ENCODE measurements at places on chromosomes 7 and 10.
A peak's percentile ranks its signal among the peaks of the same experiment; 100 is the strongest.

- DNase-seq = no peak
- H3K4me1 ChIP-seq = no peaks in the 10 kb centered on the region
- no peak overlapping the region for H3K27ac ChIP-seq
- no peaks in the 10 kb centered on the region for H3K36me3 ChIP-seq
- H3K27me3 ChIP-seq = no peaks in the 10 kb centered on the region
These were observed 72.9 kb upstream of the NEBL start for GRCh38 chr10:20970044-20970443.

DNA sequence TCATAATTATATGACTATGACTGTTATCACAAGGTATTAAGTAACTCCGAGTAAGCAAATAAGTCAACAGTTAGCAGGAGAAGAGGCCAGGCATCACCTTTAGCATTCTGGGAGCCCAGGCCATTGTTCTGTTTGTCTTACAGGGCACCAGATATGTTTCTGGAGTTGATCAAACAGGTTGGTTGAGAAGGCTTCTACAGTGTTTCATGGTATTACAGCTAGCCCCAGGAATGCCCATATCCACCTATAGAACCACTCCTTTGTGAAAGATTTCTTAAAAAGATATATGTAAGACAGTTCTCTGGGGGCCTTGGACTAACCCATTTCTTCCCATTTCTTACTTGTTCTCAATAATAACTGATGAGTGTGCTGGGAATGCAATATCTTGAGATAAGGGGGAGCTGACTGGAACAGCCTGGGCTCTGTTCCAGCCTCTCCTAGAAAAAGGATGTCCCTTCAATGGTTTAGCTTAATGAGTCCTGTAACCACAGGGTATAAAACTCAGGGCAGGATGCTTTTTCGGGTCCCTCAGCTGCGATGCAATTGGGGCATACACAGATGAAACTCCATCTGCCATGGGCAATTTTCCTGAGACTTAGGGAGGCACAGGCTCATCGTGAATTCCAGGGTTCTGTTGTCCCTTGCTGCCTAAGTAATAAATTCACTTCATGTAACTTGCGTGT is 286.4 kb downstream of the BAMBI start:
- no peaks in the 10 kb centered on the region for H3K36me3 ChIP-seq
- no peaks in the 10 kb centered on the region for H3K4me1 ChIP-seq
- no peaks in the 10 kb centered on the region for H3K27me3 ChIP-seq
- H3K27ac ChIP-seq = no peak overlapping the region

DNA sequence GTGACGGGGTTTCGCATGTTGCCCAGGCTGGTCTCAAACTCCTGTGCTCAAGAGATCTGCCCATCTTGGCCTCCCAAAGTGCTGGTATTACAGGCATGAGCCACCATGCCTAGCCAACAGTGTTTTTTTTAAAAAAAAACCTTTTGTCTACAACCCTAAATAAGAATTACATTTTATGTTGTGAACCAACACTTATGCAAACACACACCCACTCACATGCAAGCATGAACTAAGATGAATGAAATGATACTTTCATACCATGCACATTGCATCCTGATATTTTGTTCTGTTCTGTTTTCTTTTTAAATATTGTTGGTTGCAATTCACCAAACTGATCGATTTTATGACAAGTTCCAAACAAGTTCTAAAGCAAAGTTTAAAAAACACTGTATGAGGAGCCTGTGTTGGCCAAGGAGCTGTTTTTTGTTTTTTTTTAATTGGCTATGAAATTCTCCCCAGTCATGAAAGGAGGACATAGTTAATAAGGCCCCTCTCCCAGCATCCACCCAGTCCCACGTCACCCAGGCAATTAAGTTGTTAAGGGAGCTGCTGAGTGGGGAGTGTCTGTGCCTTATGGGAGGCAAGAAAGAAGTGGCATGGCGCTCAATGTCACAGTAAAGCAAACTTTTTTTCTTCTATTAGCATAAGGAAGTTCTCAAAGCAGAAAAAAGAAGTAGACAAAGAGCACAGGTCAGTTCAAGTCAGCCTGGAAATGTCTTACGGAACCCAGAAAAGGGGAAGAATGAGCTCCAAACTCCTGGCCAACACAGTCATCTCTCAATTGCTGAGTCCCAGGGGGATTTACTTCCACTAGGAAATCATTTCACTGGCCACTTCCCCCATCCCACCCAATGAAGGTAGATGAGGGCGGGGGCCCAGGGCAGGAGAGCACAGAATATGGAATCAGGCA is 50.1 kb downstream of the NOD1 start:
- no peak overlapping the region for H3K4me3 ChIP-seq
- H3K36me3 ChIP-seq = peaks cover 5% of the 10 kb centered on the region
- H3K27ac ChIP-seq = no peak overlapping the region
- no peaks in the 10 kb centered on the region for H3K27me3 ChIP-seq

GRCh38 chr7:6530626-6531491 is 20.4 kb downstream of the GRID2IP start:
- H3K4me3 ChIP-seq = peak overlapping the region; percentile 61
- no peak overlapping the region for H3K27ac ChIP-seq
- peaks cover 10% of the 10 kb centered on the region for H3K4me1 ChIP-seq
- no peaks in the 10 kb centered on the region for H3K36me3 ChIP-seq
- peaks cover 10% of the 10 kb centered on the region for H3K27me3 ChIP-seq

- H3K27ac ChIP-seq = no peak overlapping the region
- no peaks in the 10 kb centered on the region for H3K4me1 ChIP-seq
- no peak overlapping the region for H3K4me3 ChIP-seq
- DNase-seq = no peak
These were observed 55.4 kb downstream of the GPR26 start for GRCh38 chr10:123721441-123722049.

DNA sequence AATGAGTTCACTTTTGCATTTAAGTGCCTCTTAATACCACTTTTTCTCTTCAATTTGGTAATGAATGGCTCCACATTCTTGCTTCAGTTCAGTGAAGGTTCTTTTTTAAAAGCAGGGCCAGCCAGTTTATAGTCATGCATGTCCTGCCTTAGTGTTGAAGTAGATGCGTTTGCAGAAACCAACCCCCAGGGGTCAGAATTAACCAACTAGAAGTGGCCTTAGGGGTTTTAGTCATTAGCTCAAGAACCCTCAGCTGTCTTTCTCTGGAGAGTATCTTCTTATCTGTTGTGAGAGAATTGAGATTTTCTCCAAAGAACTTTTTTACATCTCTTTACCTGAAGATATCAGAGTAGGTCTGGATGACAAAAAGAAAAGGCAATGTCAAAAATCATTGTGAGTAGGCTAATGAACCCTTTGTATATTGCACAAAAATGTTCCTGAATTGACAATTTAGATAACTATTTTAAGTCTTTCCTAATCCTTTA is 82.2 kb downstream of the PIK3CG start:
- no peak overlapping the region for H3K4me3 ChIP-seq
- no peak overlapping the region for H3K27ac ChIP-seq
- H3K27me3 ChIP-seq = no peaks in the 10 kb centered on the region
- H3K4me1 ChIP-seq = no peaks in the 10 kb centered on the region

GRCh38 chr10:96450529-96451207 is 63.1 kb downstream of the TLL2 start:
- H3K36me3 ChIP-seq = no peaks in the 10 kb centered on the region
- no peak overlapping the region for H3K4me3 ChIP-seq
- no peaks in the 10 kb centered on the region for H3K4me1 ChIP-seq
- no peaks in the 10 kb centered on the region for H3K27me3 ChIP-seq
- DNase-seq = no peak

- DNase-seq = no peak
- no peaks in the 10 kb centered on the region for H3K4me1 ChIP-seq
- H3K27ac ChIP-seq = no peak overlapping the region
- no peaks in the 10 kb centered on the region for H3K36me3 ChIP-seq
- no peaks in the 10 kb centered on the region for H3K27me3 ChIP-seq
These were observed 282.1 kb upstream of the LRGUK start for GRCh38 chr7:133845005-133845404.

DNA sequence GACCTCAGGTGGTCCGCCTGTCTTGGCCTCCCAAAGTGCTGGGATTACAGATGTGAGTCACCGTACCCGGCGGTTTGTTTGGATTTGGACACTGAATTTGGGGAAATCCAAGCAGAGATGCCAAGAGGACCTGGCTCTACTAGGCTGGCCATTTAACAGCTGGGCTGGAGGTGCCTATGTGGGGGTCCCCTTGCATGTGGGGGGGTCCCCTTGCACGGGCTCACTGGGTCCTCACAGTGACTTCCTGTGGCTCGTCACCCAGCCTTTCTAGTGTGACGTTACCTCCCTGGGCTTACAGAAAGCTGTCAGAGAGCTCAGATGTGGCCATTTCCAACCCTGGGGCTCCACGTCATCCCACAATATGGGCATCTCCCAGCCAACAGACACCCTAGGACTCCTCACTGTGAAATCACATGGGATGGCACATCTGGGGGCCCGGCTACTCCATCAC is 49.3 kb upstream of the GNA12 start:
- DNase-seq = no peak
- H3K36me3 ChIP-seq = no peaks in the 10 kb centered on the region
- no peaks in the 10 kb centered on the region for H3K27me3 ChIP-seq
- no peak overlapping the region for H3K4me3 ChIP-seq
- H3K4me1 ChIP-seq = peaks cover 17% of the 10 kb centered on the region

DNA sequence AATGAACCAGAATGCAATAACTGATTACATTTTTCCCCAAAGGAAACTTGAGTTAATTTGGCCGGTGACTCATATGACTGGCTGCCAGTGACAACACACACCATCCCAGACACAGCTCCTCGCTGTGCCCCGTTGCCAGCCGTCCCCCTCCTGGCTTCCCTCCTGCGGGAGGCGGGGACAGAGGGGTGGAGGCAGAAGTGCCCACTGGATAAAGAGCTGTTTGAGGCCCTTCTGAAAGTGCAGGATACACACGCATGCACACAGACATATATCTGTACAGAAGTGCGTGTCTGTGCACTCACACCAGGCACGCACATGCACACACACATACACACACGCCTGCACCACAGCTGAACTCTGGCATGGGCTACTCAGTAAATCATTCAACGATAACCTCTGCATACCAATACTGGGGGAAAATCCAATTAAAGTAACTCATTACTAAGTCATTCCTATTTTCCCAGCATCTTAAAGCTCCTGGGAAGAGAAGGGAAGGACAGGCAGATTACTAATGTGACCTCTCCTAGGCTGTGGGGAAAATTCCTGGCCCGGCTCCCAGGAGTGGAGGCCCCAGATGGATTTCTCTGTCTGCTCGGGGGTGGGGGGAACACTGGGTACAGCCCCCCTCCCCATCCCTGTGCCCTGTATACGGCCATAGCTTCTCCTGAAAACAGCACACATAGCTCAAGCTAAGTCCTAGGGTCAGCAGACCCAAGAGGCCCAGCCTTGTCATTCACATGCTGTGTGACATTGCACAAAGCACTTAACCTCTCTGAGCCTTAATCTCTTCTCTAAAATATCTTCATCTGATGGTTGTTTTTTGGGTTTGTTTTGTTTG is 52.3 kb upstream of the MYL10 start:
- no peak for DNase-seq
- no peaks in the 10 kb centered on the region for H3K27me3 ChIP-seq
- H3K4me3 ChIP-seq = no peak overlapping the region
- H3K27ac ChIP-seq = no peak overlapping the region

- H3K36me3 ChIP-seq = no peaks in the 10 kb centered on the region
- H3K4me1 ChIP-seq = no peaks in the 10 kb centered on the region
- DNase-seq = no peak
- no peak overlapping the region for H3K27ac ChIP-seq
These were observed 96.4 kb downstream of the CUX1 start for GRCh38 chr7:101913851-101914250.

DNA sequence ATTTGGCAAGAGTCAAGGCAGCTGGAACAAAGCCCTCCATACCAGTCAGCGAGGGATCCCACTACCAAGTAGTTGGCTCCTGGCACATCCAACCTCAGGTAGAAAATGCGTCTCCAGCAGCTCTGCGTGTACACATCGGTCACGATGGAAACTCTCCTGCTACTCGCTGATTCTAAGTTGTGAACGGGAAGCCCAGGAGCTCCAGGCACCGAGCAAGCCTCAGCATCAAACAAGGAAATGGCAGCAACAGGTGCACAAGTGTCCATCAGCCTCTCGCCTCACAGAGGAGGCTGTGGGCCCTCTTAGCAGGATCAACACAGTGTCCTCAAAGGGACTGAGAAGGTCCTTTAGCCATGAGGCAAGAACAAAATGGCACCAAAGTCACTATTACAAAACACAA is 127.0 kb downstream of the TCERG1L start:
- H3K4me1 ChIP-seq = no peaks in the 10 kb centered on the region
- DNase-seq = no peak
- H3K36me3 ChIP-seq = no peaks in the 10 kb centered on the region
- no peak overlapping the region for H3K27ac ChIP-seq
- no peaks in the 10 kb centered on the region for H3K27me3 ChIP-seq

DNA sequence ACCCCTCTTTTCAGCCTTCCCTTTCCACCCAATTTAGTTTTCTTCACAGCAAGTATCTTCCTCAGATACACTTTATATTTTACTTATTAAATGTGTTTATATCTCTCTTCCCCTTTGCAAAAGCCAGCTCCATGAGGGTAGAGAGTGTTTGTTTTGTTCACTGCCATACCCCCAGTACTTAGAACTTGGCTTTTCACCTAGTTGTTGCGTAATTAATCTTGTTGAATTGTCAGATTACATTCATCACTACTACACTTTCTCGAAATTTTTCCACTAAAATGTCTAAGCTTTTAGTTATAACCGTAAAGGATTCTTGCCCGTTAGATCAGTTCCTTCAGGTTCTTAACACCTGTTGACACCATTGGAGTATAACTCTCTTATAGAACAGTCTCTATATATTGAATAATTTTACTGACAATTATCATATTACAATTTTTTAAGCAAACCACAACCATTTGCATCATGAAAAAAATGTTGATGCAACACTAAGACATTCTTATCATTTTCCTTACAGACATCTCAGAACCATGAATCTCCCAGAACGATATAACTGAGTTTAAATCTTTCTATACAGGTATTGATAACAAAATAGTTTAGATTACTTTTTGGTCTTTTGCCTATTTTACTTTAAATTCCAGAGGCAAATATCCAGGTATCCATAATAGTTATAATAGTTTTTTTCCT is 29.9 kb downstream of the VWDE start:
- no peak overlapping the region for H3K4me3 ChIP-seq
- no peak for DNase-seq
- H3K36me3 ChIP-seq = no peaks in the 10 kb centered on the region
- H3K4me1 ChIP-seq = no peaks in the 10 kb centered on the region

- no peaks in the 10 kb centered on the region for H3K36me3 ChIP-seq
- DNase-seq = no peak
- no peak within 1 kb of the TSS for H3K4me3 ChIP-seq
- H3K27ac ChIP-seq = no peak within 1 kb of the TSS
- no peaks in the 10 kb centered on the region for H3K27me3 ChIP-seq
These were observed at the start of gene CRYGN for GRCh38 chr7:151439855-151440798. CRYGN (minus strand) TSS chr7:151440141; CDS start chr7:151439917, 224 bp downstream.

- H3K27me3 ChIP-seq = no peaks in the 10 kb centered on the region
- H3K4me3 ChIP-seq = no peak overlapping the region
- no peak overlapping the region for H3K27ac ChIP-seq
- no peaks in the 10 kb centered on the region for H3K4me1 ChIP-seq
- no peaks in the 10 kb centered on the region for H3K36me3 ChIP-seq
These were observed 112.8 kb downstream of the SEMA3D start for GRCh38 chr7:85074016-85074415.

- H3K36me3 ChIP-seq = no peaks in the 10 kb centered on the region
- no peak for DNase-seq
- no peaks in the 10 kb centered on the region for H3K27me3 ChIP-seq
These were observed 72.0 kb upstream of the KAT6B start for GRCh38 chr10:74754381-74754821.

- H3K27ac ChIP-seq = no peak overlapping the region
- DNase-seq = no peak
- H3K27me3 ChIP-seq = no peaks in the 10 kb centered on the region
- no peak overlapping the region for H3K4me3 ChIP-seq
These were observed 2.0 kb downstream of the NOD1 start for GRCh38 chr7:30476459-30477145.
